ENCODE measurements at places on chromosomes 6 and 20.

- no peak for DNase-seq
Measured at GRCh38 chr6:33007831-33008400, 1.5 kb downstream of the HLA-DOA start.

DNA sequence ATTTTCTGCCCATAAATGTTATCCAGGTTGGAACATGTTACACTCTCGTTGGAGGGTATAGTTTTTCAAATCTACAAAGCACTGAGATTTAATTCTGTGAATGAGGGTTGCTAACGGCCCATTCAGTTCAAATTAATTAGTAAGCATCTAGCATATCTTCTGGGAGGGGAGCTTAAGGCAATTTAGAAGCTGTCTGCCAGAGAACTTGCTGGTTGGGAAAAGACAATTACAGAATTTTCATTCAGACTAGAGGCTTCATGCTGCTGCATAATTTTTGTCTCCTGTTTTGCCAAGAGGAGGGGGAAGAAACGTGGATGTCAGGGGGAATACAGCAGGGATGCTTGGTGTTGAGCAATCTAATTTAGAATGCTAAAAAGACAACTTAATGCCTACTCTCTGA lies 268.3 kb upstream of the FAM83B start:
- no peak for DNase-seq

- no peak for DNase-seq
Measured at GRCh38 chr20:63096681-63097335, 90.0 kb upstream of the BHLHE23 start.

- no peak for DNase-seq
Measured at GRCh38 chr6:35919085-35919826, 1.6 kb downstream of the SRPK1 start.

DNA sequence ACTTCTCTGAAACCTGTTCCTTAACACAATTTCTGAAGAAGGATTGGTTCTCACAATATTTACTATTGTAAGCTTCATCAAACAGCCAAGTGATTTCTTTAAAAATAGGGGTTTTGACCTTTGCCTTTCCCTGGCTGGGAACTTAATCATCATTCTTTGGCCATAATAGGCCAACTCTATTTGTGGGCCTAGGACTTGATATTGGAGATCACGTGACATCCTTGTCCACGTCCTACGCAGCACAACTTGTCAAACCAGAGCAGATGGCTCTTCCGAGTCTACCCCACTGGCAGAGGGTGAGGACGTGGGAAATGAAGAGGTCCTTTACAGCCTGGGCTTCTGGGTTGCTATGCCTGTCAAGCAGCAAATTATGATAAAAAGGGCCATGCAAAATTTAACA lies 1030.6 kb downstream of the KIF16B start:
- DNase-seq: no peak

DNA sequence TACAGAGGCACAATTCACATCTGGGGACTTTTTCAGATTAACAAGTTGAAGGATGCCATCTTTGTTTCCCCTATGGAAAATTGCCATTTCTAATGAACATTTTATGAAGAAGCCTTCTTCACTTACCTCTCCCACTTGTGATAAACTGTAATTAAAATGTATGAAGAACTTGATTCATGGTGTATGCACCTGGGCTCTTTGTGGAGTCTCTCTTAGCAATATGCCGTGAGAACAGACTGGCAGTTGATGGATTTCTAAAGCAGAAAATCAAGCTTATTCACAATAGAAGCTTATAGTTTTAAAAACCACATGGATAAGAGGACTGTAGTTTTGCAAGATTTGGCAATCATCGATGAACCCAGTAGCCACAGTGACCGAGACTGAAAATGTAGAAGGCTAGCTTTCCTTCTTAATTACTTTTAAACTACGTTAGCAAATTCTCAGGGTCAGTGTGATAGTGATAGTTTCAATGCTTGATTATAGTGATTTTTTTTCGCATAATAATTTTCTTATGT lies 270.6 kb downstream of the PRL start:
- no peak for DNase-seq

GRCh38 chr20:50260479-50261221 lies 70.0 kb downstream of the CEBPB start:
- no peak for DNase-seq

- no peak for DNase-seq
Measured at GRCh38 chr6:123171341-123172115, 175.5 kb downstream of the CLVS2 start.

DNA sequence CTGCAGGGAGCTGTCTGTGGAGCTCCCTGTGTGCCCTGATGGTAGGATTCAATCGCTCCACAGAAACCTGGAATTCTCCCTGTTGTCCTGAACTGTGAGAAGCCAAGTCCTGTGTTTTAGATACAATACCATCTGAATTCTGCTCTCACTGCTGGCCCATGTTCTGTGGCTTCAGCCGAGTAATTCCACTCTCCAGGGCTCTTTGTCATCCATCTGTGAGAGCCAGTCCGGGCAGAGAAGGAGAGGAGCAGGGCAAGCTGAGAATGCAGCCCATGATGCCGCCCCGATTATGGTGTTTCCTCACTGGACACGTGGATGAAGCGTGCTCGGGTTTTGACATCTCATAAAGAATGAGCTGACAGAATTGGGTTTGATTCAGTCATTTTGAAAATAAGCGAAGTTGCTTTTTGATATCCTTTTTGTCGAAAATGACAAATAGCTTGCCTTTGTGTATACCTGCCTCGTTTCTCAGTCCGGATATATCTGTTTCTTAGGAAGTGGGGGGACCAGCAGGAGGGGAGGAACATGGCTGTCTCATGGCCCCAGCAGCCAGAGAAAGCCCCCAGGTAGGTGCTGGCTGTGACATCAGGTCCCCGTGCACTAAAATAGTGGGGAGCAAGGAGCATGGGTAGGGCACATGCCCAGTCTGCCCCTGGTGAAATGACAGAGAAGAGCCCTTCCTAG lies 8.2 kb upstream of the CD93 start:
- DNase-seq: no peak

GRCh38 chr6:36685926-36686667 lies 7.6 kb downstream of the CDKN1A start:
- DNase-seq: no peak

DNA sequence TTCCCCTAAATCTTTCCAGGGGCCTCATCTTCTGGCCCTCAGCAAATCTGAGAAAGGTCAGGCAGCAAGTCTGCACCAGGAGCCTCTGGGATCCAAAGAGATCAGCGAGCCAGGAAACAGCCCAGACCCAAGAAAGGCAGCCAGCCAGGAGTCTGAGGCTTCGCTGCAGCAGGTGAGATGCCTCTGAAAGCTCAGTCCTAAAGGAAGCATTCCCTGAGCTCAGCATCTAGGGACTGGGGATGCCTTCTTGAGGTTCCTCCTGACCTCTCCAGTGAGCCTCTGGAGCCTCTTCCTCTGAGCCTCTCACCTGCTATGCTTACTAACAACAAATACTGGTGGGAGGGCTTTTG lies 118.8 kb upstream of the MAFB start:
- DNase-seq: no peak

DNA sequence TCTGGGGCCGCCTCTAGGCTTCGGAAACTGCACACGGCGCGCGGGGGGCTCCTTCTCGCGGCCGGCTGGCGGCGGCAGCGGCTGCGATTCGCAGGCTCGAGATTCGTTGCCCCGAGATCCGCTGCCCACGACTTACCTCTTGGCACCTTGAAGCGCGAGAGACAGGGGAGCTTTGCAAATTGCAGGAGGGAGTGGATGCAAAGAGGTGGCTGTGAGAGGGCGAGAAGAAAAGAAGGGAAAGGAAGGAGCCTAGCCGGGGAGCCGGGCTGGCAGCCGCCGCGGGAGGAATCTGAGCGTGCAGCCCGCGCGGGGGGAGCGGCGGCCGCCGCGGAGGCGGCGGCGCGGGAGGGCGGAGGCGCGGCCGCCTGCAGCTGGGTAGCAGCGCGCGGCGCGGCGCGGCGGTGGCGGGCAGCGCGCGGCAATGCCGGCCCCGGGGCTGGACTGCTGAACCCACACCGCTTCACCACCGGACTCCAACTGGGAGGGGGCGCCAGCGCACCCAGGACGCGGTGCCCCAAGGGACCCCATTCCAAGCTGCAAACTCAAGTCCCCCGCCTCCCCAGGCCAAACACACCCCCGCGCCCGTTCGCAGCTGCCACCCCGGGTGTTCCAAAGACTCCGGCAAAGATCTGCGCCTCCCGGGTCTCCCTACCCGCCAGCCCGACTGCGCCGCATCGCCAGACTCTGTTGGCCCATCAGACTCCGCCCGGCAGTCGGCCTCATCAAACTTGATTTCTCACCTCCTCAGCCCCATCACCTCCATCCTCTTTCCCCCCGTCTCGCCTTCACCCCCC lies 44.2 kb upstream of the SUPT3H start:
- DNase-seq: no peak

DNA sequence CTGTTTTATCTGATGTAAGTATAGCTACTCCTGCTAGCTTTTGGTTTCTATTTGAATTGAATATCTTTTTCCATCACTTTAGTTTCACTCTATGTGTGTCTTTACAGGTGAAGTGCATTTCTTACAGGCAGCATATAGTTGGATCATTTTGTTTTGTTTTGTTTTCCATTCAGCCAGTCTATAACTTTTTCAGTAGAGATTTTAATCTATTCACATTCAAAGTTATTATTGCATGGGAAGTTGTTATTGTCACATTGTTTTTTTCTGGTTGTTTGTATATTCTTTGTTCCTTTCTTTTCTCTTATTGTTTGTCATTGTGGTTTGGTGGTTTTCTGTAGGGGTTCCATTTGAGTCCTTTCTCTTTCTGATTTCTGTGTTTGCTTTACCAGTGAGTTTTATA lies 151.2 kb downstream of the PDE10A start:
- no peak for DNase-seq

- no peak for DNase-seq
Measured at GRCh38 chr6:26019261-26019830, 56.7 kb downstream of the TRIM38 start.

DNA sequence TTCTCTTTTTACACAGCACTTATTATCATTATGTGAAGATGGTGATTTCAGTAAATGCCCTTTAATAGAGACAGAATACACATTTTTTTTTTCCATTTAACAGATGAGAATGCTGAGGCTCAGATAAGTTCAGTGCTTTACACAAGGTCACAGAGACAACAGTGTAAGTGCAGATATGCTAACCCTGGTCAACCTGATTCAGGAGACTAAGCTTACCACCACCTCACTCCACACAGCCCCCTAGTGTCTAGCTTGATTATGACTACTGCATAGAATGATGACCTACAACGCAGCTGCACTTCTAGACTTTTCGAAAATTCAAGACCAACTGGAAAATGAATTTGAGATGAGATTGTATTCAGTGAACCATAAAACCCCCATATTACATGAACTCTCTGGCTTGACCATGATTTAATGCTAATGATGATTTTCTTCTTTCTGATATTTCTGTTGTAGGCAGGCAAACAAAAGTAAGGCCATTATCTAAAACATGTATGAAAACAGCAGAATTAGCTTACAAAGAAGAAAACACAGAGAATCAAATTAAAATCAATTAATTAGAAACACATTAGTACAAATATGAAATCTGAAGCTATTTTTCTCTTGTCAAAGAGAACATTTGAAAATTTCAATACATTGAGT lies 212.1 kb upstream of the PHACTR1 start:
- DNase-seq: no peak

GRCh38 chr20:25259358-25259757 lies 11.5 kb downstream of the PYGB start:
- DNase-seq: no peak

GRCh38 chr6:136180704-136181511 lies 69.2 kb downstream of the MTFR2 start:
- no peak for DNase-seq

DNA sequence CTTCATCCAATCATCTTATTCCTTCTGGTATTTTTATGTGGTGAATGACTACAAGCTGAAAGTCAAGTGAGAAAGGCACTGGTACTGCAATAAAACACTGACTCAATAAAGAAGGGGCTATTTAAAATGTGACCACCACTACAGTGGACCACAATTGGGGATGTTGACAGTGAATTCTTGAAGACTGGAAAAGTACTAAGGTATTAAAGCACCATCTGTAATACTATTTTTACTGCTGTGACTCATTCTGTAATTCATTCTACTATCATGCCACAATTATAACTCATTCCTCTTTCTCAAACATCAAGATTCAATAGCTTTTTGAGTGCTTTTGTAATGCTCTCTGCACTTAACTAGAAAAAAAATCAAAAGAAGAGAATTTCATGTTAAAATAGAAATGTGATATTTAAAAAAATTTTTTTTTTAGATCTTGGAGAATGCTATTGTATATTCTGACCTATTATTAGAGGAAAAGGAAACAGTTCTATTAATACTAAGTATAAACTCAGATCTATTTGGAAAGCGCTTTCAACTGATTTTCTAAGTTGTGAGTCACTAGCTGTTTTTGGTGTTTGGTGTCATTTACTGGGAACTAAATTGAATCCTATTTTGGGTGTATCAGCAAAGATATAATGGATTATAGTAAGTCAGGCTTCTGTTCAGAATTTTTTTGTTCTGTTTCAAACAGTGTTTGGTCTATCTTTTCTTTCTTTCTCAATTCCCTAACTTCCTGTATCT lies 104.7 kb upstream of the TMEM170B start:
- DNase-seq: no peak

DNA sequence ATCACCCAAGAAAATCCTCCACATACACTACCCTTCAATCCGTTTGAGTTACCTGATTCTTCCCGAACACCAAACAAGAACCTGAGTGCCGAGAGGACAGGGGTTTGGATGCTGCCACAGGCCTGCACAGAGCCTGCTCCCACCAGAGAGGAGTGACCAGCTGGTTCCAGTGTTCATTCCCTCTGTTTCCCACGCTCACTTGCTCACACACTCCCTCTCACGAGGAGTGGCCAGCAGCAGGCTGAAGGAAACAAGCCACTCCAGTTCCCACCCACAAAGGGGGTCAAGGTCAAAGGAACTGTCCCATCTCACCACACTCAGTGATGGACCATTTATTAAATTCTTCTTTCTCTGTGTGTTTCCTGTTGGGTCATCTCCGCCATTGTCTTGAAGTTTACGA lies 97.2 kb upstream of the SNX9 start:
- no peak for DNase-seq

DNA sequence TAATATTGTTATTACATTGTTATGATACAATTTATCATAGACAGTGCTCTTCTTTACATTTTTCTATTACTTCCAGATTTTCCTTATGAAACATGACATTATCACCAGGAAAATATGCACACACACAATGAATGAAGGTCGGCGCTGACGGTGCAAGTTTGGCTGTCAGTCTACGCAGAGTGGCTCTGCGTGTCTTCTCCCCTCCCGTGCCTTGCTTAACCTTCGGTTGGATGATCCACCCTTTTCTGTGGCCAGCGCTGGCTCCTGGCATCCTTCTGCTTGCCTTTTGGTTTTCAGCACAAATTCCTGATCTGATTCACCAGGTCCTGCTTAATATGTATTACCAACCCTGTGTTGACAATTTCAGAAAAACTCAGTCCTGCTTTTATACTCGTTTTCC lies 157.4 kb downstream of the TSHZ2 start:
- no peak for DNase-seq

Data from renal cortex interstitium (tissue), 15 donors.